Muscle of back (tissue), 13 donors: ENCODE measurements at places on chromosomes 2 and 18. TPM values are rescaled to one million over a fixed set of nuclear protein-coding genes. Genes with fewer than 3 reads are reported as not detected.
A peak's percentile ranks its signal among the peaks of the same experiment; 100 is the strongest.

DHRS9 gene
- polyA plus RNA-seq: 1.0 TPM

DNA sequence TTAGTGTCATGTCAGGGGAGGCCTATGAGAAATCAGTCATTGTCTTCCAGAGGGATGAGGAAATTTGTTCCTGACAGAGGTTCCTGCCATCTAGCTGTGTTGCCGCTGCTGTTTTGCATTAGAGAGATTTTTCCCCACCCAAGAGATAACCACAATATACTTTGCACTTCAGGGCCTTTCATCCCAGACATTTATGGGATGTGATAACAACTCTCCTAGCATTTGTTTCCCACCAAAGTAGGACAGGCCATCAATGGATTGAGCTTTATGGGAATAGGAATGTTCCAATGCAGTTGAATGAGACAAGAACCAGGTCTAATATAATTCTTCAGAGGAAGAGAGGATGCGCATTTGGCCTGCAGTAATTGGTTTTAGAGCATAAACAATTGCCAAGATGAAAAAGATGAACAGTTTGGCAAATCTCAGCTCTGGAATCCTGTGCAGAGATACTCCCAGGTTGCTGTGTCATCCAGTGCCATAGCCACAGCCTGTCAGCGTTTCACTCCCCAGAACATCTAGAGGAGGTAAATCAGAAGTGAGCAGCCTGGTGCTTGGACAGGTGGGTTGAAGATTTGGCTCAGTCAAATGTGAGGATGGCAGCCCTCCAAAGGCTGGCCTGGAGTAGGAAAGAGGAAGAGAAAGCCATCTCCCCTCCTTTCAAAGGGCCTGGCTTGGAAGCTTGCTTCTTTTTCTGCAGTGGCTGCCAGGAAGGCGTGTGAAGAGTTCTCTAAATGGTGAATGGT, 93.7 kb upstream of the SETBP1 start:
- DNase-seq: no peak

GRCh38 chr2:71671203-71671854, 218.0 kb downstream of the DYSF start:
- no peak for DNase-seq

CCL20 gene
- polyA plus RNA-seq: 0.92 TPM

DNA sequence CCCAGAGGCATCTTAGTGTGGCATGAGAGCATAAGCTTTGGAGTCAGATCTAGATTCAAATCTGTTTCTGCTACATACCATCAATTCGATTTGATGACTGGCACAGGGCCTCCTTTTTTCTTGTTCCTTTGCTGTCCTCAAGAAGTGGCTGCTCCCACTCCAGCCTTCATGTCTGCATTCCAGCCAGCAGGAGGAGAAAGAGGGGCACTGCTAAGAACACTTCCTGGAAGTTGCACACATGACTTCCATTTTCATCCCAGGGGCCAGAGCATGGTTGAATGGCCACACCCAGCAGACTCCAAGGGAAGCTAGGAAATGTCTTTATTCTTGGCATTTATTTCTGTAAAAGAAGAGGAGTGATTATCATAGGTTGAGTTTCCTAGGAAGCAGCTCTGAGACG, 50.4 kb downstream of the EML6 start:
- DNase-seq: no peak

GRCh38 chr2:232539298-232540231, at the start of gene CHRNG:
Gene CHRNG, plus strand, starts transcription at chr2:232539692. Its CDS starts 56 bp downstream, at chr2:232539748.
- peak; percentile 62 for DNase-seq

GREB1L gene
- 8.2 TPM for polyA plus RNA-seq

SLC14A1 gene
- 1.8 TPM for polyA plus RNA-seq

- DNase-seq: no peak
Observed at GRCh38 chr2:29139152-29139551, 23.9 kb downstream of the CLIP4 start.

ASPRV1 gene
- polyA plus RNA-seq: 2.6 TPM

GRCh38 chr2:43718530-43719124, 42.4 kb upstream of the C1GALT1C1L start:
- no peak for DNase-seq

STPG4 gene
- 0.11 TPM for polyA plus RNA-seq

GRCh38 chr2:235406430-235406829, 87.4 kb upstream of the AGAP1 start:
- no peak for DNase-seq

DNA sequence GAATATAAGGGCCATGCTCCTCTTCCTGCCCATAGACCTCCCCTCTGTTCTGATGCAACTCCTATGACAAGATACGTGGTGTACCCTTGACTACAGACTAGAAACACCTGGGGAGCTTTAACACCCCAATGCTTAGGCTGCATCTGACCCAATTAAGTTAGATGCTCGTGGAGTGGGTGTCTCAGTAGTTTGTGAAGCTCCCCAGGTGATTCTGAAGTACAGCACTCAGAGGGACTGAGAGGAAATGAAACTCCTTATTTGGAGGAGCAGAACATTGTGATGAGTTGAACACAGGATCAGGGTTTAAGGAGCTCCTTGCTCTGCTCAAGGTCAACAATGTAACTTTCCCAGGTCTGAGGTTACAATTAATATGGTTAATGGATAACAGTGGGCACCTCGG, 80.3 kb upstream of the TTC39C start:
- DNase-seq: no peak

GRCh38 chr2:46230115-46230571, 67.1 kb upstream of the EPAS1 start:
- no peak for DNase-seq

- DNase-seq: no peak
Observed at GRCh38 chr18:61889541-61889940, 3.3 kb downstream of the RNF152 start.

- peak; percentile 34 for DNase-seq
Observed at GRCh38 chr2:58798676-58799208, 557.6 kb upstream of the FANCL start.

DNA sequence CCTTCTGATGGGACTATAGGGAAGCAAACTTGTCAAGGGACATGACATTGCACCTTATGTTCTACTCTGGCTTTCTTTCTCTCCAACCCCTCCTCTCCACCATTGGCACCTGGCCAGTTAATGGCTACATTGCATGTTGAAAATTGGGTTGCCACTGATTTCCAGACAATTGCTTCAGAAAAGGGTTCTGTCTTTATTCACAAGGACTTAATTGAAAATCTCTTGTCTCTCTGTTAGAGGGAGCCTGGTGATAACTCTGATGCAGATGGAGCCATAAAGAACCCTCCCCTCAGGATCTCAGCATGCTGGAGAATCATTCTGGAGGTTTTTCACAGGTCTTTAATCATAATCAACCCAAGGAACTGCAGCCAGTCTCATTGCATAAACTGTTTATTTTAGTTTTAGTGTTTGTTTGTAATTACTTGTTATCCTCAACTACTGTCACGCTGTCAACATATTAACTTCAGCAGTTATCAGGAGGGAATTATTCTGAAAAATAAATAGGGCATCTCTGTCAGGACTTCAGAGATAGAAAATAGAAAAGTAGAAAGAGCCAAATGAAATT, 316.8 kb downstream of the RIT2 start:
- no peak for DNase-seq

- peak; percentile 66 for DNase-seq
Observed at GRCh38 chr18:75070625-75071483, 138.1 kb downstream of the PTGR3 start.

GRCh38 chr2:162636206-162636728, 202.3 kb downstream of the KCNH7 start:
- DNase-seq: peak; percentile 31

DNA sequence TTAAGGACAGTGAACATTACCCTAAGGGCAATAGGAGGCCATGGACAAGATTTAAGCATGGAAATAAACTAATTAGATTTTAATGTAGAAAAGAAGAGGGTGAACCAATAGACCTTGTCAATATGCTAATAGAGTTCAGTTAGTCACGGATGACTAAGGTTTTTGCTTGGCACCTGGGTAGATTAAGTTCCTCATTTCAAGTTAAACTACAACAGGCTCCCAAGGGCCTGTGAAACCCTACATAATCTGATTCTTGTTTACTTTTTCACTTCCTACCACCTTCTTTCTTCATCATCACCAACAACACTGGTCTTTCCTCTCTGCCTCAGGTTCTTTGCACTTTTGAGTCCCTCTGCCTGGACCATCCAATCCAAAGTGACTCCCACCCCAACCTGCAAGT, 14.8 kb downstream of the SP110 start:
- DNase-seq: no peak

FOSL2 gene
- 14.8 TPM for polyA plus RNA-seq

DNA sequence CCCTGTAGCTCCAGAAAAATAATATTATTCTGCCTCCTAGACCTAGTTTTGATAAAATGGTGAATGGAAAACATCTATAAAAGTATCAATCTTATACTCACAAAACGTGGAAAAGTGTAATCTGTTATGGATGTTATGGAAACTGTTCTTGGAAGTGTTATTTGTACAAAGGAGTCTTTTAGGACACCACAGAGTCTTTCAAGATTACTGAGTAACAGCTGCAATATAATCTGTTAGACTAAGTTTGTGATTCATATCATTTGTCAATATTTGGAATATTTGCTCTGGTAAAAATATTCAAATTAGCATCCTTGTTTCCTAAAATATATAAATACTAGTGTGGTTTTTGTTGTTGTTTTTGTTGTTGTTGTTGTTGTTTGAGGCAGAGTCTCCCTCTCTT, 87.9 kb downstream of the RAD51AP2 start:
- no peak for DNase-seq

DNA sequence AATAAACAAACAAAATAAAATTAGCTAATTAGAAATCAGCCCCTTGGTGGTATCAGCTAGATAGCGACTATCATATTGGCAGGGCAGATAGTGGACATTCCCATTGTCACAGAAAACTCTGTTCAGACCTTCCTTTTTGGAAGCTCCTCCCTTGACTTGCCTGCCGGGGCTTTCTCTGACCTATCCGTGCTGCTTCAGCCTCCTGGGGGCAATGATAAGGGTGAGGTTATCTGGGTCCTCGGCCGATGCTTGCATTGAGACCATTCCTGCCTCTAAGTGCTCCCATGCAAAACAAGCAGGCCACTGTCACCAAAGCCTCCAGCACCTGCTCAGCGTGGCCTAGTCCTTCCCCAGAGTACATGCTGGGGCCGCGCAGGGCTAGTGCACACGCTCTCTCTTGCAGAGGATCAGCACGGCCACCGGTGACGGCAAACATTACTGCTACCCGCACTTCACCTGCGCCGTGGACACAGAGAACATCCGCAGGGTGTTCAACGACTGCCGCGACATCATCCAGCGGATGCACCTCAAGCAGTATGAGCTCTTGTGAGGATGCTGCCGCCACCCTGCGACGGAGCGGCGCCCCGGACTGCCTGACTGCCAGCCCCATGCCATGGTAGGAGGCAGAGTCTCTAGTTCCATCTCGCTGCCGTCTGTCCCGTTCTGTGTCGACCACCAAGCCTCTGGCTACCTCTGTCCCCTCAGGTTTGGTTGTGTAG, 27.4 kb downstream of the MPPE1 start:
- no peak for DNase-seq

AMER3 gene
- not detected for polyA plus RNA-seq

DNA sequence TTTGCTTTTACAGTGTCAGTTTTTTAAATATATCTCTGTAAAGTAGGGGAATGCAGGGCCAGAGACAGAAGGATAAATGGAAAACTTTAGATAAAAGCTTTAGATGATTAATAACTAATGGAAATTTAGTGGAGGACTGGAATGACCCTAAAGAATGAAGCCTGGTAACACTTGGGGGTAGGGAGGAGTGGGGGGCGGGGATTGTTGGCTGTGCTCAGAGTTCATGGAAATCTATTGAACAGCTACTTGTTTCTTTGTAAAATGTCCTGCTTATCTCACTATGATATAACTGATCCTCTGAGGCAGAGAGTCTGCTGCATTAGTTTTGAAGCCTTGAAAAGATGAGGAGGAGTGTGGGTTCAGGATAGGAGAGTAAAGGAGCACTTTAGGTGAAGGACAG, 90.5 kb downstream of the TMEM185B start:
- no peak for DNase-seq

MALL gene
- polyA plus RNA-seq: 8.3 TPM

DNA sequence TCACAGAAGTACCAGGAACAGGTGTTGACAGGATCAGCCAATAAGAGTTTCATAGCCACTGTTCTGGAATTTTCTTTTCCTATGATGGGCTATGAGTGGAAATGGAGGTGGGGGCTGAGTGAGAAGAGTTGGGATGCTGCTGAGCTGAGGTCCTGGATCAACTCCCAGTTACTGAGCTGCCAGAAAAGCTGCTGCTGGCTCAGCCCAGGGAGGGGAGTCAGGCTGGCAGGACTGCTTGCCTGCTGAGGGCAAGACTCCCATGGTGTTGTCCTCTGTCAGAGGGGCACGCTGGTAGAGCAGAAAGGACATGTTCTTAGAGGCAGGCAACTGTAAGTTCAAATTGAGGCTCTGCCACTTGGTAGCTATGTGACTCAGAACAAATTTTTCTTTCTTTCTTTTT, 11.8 kb downstream of the TPGS2 start:
- DNase-seq: no peak

ALPI gene
- not detected for polyA plus RNA-seq

DNA sequence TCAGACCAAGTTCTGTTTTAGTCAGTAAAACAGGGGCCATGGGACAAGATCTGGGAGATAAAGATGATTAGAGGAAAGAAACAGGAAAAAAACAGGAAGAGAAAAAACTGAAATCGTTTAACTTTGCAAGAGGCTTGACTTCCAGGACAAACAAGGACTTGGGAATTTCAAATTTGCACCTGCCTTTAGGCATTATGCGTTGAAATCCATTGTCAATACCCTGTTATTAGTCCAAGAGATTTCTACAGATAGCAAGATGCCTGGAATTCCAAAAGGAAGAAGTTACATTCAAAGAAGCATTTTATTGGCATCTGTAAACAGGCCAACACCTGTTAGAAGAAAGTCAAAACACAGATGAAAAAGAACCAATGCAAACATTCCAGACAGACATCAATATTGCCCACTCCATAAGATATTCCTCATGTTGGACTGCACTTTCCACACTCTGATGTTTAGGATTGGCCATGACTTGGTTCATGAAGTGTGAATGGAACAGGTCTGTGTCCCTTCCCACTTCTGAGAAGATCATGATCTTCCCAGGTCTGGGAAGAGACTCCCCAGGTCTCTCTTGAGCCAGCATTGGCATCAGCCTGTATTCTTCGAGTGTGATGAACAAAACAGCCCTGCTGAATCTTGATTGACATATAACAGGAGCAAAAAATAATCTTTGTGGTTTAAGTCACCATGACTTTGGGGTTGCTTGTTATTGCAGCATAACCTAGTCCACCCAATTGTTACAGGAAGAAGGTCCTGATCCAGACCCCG, 181.4 kb upstream of the FN1 start:
- DNase-seq: no peak

- DNase-seq: peak; percentile 77
Observed at GRCh38 chr2:63819765-63820717, 21.7 kb upstream of the UGP2 start.

INHA gene
- 0.70 TPM for polyA plus RNA-seq

GRCh38 chr2:187091664-187092063, 242.7 kb upstream of the ZSWIM2 start:
- no peak for DNase-seq

CIB4 gene
- polyA plus RNA-seq: not detected

LHCGR gene
- 0.18 TPM for polyA plus RNA-seq
